Stimulated activated CD8-positive, alpha-beta memory T cell treated with anti-CD3 and anti-CD28 coated beads, Interleukin-12 subunit alpha, Interleukin-12 subunit beta, amount 100 ng/mL, for 1 hour (primary cell): ENCODE measurements at places on chromosomes 2 and 18.

- DNase-seq, result no peak
These were observed 106.8 kb downstream of the DNAH7 start for GRCh38 chr2:195961873-195962272.

- DNase-seq, result no peak
These were observed 563.4 kb downstream of the XIRP2 start for GRCh38 chr2:167451496-167452289.

- DNase-seq, result no peak
These were observed 29.3 kb upstream of the COPS8 start for GRCh38 chr2:237056287-237056875.

- no peak for DNase-seq
These were observed 8.7 kb downstream of the INPP5D start for GRCh38 chr2:233068762-233069418.

DNA sequence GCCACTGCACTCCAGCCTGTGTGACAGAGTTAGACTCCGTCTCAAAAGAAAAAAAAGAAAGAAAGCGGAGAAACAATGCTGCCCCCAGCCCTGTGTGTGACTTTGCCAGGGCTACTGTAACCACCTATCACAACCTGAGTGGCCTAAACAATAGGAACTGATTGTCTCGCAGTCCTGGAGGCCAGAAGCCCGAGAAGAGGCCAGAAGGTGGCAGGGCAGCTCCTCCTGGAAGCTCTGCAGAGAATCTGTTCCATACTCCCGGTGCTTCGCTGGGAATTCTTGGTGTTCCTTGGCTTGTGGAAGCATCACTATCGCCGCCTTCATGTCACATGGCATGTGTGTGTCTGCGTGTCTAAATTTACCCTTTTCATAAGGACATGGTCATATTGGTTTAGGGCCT lies 14.4 kb upstream of the RAB17 start:
- DNase-seq, result no peak

DNA sequence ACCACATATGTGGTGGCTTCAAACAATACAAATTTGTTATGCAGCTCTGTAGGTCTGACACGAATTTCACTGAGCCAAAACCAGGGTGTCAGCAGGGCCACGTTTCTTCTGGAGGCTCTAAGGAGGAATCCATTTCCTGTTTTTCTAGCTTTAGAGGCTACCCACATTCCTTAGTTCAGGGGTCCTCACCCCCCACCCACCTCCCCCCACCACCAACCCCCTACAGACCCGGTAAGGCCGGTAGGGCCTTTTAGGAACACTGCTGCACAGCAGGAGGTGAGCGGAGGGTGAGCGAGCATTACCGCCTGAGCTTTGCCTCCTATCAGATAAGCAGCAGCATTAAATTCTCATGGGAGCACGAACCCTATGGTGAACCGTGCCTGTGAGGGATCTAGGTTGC lies 10.6 kb upstream of the SLC39A10 start:
- DNase-seq, result no peak

DNA sequence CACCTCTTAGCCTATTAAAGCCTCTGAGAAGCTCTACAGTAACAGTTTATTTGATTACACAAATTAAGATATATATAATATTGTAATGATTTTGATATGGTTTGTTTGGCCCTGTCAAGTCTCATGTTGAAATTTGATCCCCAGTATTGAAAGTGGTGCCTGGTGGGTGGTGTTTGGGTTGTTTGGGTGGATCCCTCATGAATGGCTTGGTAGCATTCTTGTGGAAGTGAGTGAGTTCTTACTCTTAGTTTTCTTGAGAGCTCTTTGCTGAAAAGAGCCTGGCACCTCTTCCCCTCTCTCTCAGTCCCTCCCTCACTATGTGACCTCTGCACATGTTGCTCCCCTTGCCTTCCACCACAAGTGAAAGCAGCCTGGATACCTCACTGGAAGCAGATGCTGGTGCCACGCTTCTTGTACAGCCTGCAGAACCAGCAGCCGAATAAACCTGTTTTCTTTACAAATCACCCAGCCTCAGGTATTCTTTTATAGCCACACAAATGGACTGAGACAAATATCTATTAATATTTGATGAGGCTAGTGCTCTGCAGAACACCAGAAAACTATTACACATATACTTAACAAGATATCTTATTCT lies 52.8 kb downstream of the SLC4A10 start:
- no peak for DNase-seq

GRCh38 chr2:64036034-64036705 lies 16.9 kb upstream of the VPS54 start:
- DNase-seq, result no peak

DNA sequence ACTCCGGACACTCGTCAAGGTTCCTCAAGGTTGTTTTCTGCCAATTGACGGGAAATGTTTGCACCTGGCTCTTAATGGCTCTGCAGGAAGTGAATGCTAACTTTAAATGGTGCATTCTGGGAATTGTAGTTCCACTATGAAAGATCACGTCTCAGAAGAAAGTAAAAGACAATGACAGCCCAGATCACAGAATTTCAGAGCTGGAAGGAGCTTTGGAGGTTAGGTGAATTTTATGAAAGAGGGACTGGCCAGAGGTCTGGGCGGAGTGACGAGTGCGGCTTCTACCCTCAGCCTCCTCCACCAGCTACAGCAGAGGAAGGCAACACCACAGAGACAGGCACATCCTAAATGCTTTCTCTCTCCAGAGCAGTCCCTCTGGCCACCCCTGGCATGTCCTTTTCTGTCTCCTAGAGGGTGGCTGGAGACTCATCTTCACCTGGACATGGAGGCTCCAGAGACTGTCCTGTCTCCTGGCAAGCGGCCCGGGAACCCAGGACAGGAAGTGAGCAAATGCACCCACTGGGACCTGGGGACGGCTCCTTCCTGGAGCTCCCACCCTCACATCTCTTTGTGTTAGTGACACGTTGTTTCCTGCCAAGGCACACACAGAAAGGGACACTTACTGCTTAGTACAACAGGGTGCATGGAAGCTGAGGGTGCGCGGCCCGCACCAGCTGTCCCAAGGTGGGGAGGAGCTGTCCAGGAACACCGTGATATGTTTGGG lies 19.4 kb downstream of the THAP4 start:
- DNase-seq, result no peak

- no peak for DNase-seq
These were observed 101.9 kb downstream of the NFATC1 start for GRCh38 chr18:79497638-79498081.

DNA sequence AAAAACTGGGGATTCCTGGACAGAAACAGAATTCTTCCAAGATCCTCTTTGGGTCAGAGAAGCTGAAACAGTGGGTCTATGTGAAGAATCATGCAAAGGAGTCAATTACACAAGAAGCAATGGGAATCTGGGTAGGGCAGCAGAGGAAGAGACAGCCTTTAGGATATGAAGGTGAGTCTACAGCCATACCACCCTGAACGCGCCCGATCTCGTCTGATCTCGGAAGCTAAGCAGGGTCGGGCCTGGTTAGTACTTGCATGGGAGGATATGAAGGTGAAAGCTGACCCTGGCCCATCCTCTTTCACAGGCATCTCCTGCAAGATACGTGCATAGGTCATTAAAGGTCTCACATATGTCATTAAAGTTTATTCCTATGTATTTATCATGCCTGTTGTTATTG lies 1080.9 kb upstream of the FANCL start:
- no peak for DNase-seq

GRCh38 chr2:844715-845114 lies 105.9 kb upstream of the SNTG2 start:
- no peak for DNase-seq

GRCh38 chr18:58541146-58541788 lies 87.6 kb downstream of the ALPK2 start:
- DNase-seq, result no peak

DNA sequence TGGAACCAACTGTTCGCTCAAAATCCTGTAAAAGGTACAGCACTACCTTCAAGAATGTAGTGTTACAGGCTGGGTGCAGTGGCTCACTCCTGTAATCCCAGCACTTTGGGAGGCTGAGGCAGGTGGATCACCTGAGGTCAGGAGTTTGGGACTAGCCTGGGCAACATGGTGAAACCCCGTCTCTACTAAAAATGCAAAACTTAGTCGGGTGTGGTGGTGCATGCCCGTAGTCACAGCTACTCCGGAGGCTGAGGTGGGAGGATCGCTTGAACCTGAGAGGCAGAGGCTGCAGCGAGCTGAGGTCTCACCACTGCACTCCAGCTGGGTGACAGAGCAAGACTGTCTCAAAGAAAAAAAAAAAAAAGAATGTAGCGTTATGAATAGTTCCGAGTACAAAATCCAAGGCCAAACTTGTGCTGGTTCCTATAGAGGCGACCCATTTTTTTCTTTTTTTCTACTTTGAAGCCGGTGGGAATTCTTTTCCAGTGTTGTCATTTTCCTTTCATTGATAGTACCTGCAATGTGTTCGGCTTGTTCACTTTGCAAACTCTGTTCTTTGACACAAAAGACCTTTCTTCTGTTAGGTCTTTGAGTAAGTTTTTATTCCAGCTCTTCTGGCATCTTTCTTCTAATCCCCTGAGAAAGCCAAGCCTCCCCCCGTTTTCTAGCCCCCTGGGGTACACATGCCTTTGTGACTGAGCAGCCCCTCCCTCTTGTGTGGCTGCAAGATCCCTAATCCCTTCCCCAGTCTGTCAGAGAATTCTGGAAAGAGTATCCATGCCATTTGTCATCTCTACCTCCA lies 25.1 kb downstream of the INPP5D start:
- DNase-seq, result no peak

- no peak for DNase-seq
These were observed 60.6 kb upstream of the ATP8B1 start for GRCh38 chr18:57863706-57864105.

GRCh38 chr2:238242731-238243495 lies 3.1 kb upstream of the HES6 start:
- DNase-seq, result no peak

GRCh38 chr2:18799397-18799796 lies 210.0 kb upstream of the NT5C1B start:
- DNase-seq, result no peak

GRCh38 chr2:128577141-128577930 lies 258.7 kb upstream of the HS6ST1 start:
- DNase-seq, result no peak

GRCh38 chr2:73836141-73836943 lies 7.6 kb downstream of the STAMBP start:
- no peak for DNase-seq

DNA sequence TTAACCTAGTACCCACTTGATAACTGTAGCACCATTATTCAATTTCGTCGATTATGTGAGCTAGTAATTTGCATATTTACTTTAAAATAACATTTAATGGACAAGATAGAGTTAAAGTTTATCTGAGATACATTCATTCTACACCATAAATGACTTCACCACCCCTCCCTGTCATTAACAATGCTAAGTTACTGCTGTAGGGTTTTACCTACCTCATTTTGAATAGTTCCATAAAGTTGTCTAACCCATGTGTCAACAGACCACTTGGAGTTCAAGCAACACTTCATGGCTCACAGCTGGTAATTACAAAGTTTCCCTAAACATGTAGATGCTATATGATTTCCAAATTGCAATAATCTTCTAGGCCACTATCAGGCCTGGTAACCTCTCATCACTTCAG lies 127.4 kb upstream of the CYP26B1 start:
- DNase-seq, result no peak

DNA sequence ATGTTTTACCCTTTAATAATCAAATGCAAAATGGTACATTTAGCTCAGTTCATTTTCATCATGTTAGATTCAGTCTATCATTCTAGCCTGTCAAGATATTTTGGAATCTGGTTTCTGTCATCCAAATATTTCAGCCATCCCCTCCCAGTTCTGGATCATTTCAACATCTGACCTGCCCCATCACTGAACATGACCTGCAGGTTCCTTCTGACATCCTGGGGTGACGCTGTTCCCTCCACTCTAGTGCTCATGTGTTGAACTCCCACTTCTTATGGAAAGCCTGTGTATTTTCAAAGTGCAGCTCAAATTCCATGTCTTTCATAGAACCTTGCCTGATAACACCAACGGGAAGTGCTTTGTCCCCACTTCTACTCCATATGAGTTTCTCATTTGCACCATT lies 320.0 kb upstream of the TNP1 start:
- no peak for DNase-seq

DNA sequence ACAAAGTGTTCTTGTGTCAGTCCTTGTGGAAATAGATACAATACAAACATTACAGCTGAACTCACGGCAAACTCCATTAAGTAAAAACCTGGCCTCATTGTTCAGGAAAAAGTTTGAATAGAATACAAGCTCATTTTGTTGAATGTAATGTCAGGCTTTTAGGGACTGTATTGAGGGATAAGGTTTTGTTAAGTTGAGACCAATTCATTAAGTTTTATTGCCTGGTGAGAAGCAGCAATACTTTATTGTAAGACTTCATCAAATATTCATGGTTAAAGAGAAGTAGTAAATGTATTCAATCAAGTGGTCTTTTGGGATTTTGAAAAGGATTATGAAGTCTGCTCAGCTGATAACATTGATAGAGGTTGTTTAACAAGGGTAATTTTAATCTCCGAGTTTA lies 35.4 kb upstream of the METAP1D start:
- DNase-seq, result no peak

DNA sequence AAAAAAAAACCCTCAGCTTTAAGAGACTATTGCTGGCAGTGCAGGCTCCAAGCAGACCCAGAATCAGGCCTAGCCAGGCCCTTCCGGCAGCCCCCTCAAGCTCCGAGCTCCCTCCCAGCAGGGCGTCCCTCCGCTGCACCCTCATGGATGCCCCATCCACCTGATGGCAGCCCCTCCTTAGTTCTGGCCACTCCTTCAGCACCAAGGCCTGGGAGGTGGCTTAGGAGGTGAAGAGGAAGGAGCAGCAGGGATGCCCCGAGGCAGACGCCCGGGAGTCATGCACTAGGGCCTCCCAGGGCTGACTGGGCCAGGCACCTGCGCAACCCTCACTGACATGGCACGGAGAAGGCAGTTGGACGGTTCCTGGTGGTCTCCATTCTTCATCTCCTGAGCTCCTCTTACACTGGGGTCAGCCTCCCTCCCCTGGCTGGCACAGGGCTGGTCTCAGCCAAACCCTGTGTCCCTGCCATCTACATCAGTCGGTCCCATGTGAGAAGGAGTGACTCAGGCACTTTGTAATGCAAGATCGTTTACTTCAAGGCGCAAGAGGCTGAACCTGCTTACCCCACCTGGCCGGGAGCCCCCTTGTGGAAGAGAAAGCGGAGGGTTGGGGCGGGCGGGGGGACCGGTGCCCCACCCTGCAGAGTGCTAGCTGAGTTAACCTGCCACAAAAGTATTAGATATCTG lies 53.5 kb upstream of the ID2 start:
- DNase-seq, result no peak
